ENCODE measurements at places on chromosomes 4 and X.

DNA sequence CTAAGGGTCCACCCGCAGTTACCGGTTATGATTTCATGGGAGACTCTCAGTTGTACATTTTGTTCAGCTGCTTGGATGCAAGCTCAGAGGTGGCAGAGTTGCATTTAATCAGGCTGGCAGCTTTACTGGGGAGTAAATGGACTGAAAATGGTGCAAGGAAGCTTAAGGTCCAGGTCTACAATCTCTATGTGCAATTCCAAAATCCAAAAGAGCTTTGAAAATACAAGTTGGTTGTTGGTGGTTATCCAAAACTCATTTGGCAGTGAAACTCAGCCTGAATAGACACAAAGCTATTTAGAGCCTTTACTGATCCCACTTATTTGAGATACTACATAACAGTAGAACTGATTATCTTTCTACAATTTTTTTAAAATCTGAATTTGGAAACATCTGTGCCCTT lies 11.8 kb upstream of the ZFP42 start:
- no peak overlapping the region for H3K4me3 ChIP-seq
- no peaks in the 10 kb centered on the region for H3K27me3 ChIP-seq
- H3K4me1 ChIP-seq: no peaks in the 10 kb centered on the region
- no peaks in the 10 kb centered on the region for H3K36me3 ChIP-seq
- H3K27ac ChIP-seq: no peak overlapping the region
- no peak for DNase-seq

- H3K27ac ChIP-seq: no peak overlapping the region
- H3K27me3 ChIP-seq: no peaks in the 10 kb centered on the region
- no peaks in the 10 kb centered on the region for H3K4me1 ChIP-seq
- H3K36me3 ChIP-seq: no peaks in the 10 kb centered on the region
- H3K4me3 ChIP-seq: no peak overlapping the region
Observed at GRCh38 chrX:9532349-9532748, 67.5 kb downstream of the TBL1X start.

- DNase-seq: no peak
- no peaks in the 10 kb centered on the region for H3K4me1 ChIP-seq
Observed at GRCh38 chrX:130543603-130544325, 142.0 kb downstream of the RBMX2 start.

- H3K27ac ChIP-seq: no peak overlapping the region
- H3K36me3 ChIP-seq: no peaks in the 10 kb centered on the region
- no peaks in the 10 kb centered on the region for H3K27me3 ChIP-seq
- DNase-seq: no peak
- no peak overlapping the region for H3K4me3 ChIP-seq
- no peaks in the 10 kb centered on the region for H3K4me1 ChIP-seq
Observed at GRCh38 chr4:144584428-144584827, 61.5 kb upstream of the HHIP start.

DNA sequence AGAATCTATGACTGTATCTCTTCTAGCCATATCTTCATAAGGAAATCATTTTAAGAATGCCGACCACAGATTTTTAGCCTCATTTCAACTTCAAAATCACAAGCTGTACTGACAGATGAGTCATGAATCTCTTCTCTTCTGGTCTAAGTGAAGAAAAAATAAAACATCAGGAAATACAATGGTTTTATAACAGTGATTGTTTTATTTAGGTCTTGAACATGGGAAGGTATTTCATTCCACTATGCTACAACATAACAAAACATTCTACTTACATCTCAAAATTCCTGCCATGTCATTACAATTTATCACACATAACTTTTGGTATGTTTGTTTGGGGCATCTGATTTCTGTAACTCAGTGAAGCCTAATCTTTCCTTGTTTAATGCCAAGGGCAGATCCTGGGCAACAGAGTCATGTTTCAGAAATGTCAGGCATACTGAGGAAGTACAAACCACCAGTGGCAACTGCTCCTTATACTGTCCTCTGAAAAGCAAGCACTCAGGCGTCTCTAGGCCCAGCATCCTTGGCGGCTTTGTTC lies 325.0 kb downstream of the PDHA2 start:
- H3K27ac ChIP-seq: no peak overlapping the region
- no peaks in the 10 kb centered on the region for H3K4me1 ChIP-seq
- H3K4me3 ChIP-seq: no peak overlapping the region
- no peaks in the 10 kb centered on the region for H3K36me3 ChIP-seq
- DNase-seq: no peak
- no peaks in the 10 kb centered on the region for H3K27me3 ChIP-seq

GRCh38 chr4:181281451-181281850 lies 961.8 kb upstream of the TENM3 start:
- no peak for DNase-seq
- no peaks in the 10 kb centered on the region for H3K27me3 ChIP-seq
- H3K36me3 ChIP-seq: no peaks in the 10 kb centered on the region
- H3K27ac ChIP-seq: no peak overlapping the region
- no peaks in the 10 kb centered on the region for H3K4me1 ChIP-seq

DNA sequence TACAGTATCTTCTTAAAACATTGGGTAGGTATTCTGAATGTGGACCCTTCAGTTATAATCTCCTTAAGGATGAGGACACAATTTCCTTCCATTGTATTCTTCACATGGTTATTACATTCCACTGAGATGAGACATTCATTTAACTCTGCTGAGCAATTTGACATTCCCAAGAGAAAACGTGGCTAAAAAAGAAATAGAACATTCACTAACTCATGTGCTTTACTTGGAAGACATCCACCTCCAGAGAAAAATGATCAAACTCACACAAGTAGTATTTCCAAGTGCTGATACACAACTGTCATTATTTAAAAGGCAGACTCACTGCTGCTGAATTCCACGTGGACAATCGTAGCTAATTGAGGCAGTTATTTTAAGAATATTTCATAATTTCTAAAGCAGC lies 227.9 kb upstream of the ANKRD50 start:
- H3K4me1 ChIP-seq: peaks cover 25% of the 10 kb centered on the region
- H3K27me3 ChIP-seq: no peaks in the 10 kb centered on the region
- H3K4me3 ChIP-seq: no peak overlapping the region
- DNase-seq: no peak

DNA sequence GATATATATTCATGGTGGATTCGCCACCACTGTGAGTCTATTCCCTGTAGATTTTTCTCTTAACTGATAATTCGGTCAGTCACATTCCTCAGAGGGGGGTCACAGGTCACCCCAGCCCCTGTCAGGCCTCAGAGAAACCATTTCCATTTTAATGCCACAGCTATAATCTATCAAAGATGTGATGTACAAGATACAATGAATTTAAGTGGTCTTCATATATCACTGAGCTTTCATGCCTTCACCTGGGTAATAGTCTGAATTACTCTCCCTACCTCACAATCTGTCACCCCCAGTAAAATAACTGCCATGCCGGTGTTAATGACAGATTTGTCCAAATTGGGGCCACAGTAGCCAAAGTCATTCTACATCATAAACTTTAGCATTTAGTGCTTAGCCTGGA lies 64.7 kb downstream of the NKX6-1 start:
- no peaks in the 10 kb centered on the region for H3K27me3 ChIP-seq
- H3K4me3 ChIP-seq: no peak overlapping the region

- no peak overlapping the region for H3K4me3 ChIP-seq
- no peaks in the 10 kb centered on the region for H3K36me3 ChIP-seq
- H3K27ac ChIP-seq: no peak overlapping the region
Observed at GRCh38 chr4:8919651-8920288, 48.1 kb upstream of the HMX1 start.

GRCh38 chr4:120498678-120499077 lies 423.8 kb downstream of the PRDM5 start:
- no peaks in the 10 kb centered on the region for H3K27me3 ChIP-seq
- H3K4me1 ChIP-seq: no peaks in the 10 kb centered on the region
- no peak overlapping the region for H3K4me3 ChIP-seq
- H3K27ac ChIP-seq: no peak overlapping the region

- no peaks in the 10 kb centered on the region for H3K4me1 ChIP-seq
- no peak overlapping the region for H3K27ac ChIP-seq
- no peak for DNase-seq
Observed at GRCh38 chrX:50536955-50537354, 66.3 kb upstream of the DGKK start.

GRCh38 chrX:48505481-48505880 lies 3.3 kb upstream of the PORCN start:
- no peak for DNase-seq
- H3K36me3 ChIP-seq: no peaks in the 10 kb centered on the region
- H3K27ac ChIP-seq: no peak overlapping the region
- H3K4me3 ChIP-seq: no peak overlapping the region
- H3K4me1 ChIP-seq: no peaks in the 10 kb centered on the region

DNA sequence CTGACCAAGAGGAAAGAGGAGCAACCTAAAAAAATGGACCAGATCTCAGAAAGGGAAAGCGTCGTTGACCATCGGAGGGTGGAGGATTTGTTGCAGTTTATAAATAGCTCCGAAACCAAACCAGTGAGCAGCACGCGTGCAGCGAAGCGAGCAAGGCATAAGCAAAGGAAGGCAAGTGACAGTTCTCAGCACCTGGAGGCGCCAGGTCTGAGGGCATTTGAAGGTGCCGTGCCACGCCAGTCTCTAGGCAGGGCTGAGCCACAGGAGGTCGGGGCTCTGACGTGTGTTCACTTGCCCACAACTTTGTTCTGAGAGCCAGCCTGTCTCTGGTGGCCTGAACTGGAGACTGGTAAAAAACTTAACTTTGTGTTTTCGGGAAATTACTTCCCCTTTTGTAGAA lies 59.7 kb downstream of the TNIP2 start:
- no peak overlapping the region for H3K4me3 ChIP-seq
- no peak for DNase-seq
- no peaks in the 10 kb centered on the region for H3K4me1 ChIP-seq
- no peak overlapping the region for H3K27ac ChIP-seq
- H3K36me3 ChIP-seq: peaks cover 78% of the 10 kb centered on the region

- H3K27ac ChIP-seq: no peak overlapping the region
- H3K36me3 ChIP-seq: no peaks in the 10 kb centered on the region
- H3K4me1 ChIP-seq: no peaks in the 10 kb centered on the region
Observed at GRCh38 chr4:97912156-97912555, 231.1 kb downstream of the STPG2 start.

GRCh38 chrX:39896951-39897740 lies 200.6 kb downstream of the BCOR start:
- H3K36me3 ChIP-seq: no peaks in the 10 kb centered on the region
- H3K4me3 ChIP-seq: no peak overlapping the region
- no peak overlapping the region for H3K27ac ChIP-seq
- DNase-seq: no peak
- no peaks in the 10 kb centered on the region for H3K4me1 ChIP-seq

DNA sequence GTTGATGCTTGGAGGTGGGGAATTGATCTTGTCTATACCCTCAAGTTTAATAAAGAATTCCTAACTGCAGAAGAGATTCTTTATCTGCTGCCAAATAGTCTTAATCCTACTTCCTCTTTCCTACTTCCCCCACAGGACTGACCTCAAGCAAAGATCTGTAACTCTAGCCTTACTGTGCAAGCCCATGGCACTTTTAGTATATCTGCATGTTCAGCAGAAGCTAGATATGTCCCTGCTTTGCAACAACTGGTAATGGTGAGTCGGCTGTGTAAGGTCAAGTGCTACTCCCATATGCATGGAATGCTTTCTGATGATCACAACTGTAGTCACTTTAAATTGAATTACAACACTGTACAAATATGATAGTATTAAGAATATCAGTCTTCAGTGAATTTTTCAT lies 26.3 kb upstream of the PDS5A start:
- no peak overlapping the region for H3K27ac ChIP-seq
- H3K4me3 ChIP-seq: no peak overlapping the region
- no peaks in the 10 kb centered on the region for H3K4me1 ChIP-seq
- no peak for DNase-seq
- no peaks in the 10 kb centered on the region for H3K27me3 ChIP-seq

- no peak overlapping the region for H3K27ac ChIP-seq
- DNase-seq: no peak
- no peaks in the 10 kb centered on the region for H3K27me3 ChIP-seq
Observed at GRCh38 chr4:112736718-112737135, 99.8 kb downstream of the LARP7 start.

- no peaks in the 10 kb centered on the region for H3K4me1 ChIP-seq
- H3K4me3 ChIP-seq: no peak overlapping the region
- no peak for DNase-seq
- H3K27me3 ChIP-seq: no peaks in the 10 kb centered on the region
- no peak overlapping the region for H3K27ac ChIP-seq
Observed at GRCh38 chr4:25818876-25819275, 43.9 kb downstream of the SEL1L3 start.

- no peak overlapping the region for H3K27ac ChIP-seq
- H3K36me3 ChIP-seq: no peaks in the 10 kb centered on the region
- no peaks in the 10 kb centered on the region for H3K27me3 ChIP-seq
- H3K4me3 ChIP-seq: no peak overlapping the region
- H3K4me1 ChIP-seq: no peaks in the 10 kb centered on the region
Observed at GRCh38 chrX:40006106-40007017, 91.4 kb downstream of the BCOR start.

- H3K4me3 ChIP-seq: no peak overlapping the region
- DNase-seq: no peak
- H3K36me3 ChIP-seq: no peaks in the 10 kb centered on the region
- no peak overlapping the region for H3K27ac ChIP-seq
- no peaks in the 10 kb centered on the region for H3K4me1 ChIP-seq
- no peaks in the 10 kb centered on the region for H3K27me3 ChIP-seq
Observed at GRCh38 chrX:130805903-130806302, 97.1 kb downstream of the ENOX2 start.

GRCh38 chr4:112511093-112511802 lies 4.7 kb downstream of the NEUROG2 start:
- H3K27me3 ChIP-seq: peaks cover 15% of the 10 kb centered on the region
- DNase-seq: no peak
- H3K27ac ChIP-seq: no peak overlapping the region
- H3K4me1 ChIP-seq: no peaks in the 10 kb centered on the region
- H3K36me3 ChIP-seq: no peaks in the 10 kb centered on the region

DNA sequence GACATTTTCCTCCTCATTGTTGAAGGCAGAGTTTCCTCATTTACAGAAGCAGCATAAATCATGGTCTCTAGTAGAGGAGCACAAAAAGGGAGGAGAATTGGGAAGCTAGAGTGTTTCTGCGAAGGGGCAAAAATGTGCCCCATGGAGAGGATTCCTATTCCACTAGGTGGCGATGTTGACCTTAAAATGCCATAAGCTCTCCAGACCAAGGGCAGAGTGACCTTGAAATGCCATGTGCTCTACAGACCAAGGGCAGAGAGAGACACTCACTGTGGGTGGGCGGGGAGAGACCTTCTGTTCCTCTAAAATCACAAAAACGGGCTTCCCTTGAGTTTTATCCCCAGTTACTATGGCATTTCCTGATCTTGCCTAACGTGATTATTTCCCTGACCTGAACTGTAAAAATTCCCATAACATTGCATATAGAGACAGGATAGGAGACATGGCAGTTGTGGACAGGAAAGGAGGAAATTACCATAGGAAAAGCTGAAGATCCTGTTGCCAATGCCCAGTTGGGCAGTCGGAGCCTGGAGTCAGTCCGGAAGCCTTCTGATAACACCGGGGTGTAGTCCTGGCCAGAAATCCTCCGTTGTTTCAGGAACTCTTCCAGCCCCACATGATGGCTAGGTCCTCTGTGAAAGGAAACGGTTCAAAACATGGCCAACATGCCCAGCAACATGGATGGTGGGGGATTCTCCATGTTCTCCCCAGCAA lies 567.7 kb downstream of the MAGEB5 start:
- no peak overlapping the region for H3K4me3 ChIP-seq
- peaks cover 9% of the 10 kb centered on the region for H3K27me3 ChIP-seq
- H3K27ac ChIP-seq: no peak overlapping the region

GRCh38 chrX:46587158-46587557 lies 13.6 kb downstream of the CHST7 start:
- DNase-seq: no peak
- H3K4me3 ChIP-seq: no peak overlapping the region
- no peaks in the 10 kb centered on the region for H3K4me1 ChIP-seq
- no peaks in the 10 kb centered on the region for H3K27me3 ChIP-seq

- H3K27me3 ChIP-seq: no peaks in the 10 kb centered on the region
- DNase-seq: no peak
- no peak overlapping the region for H3K4me3 ChIP-seq
- H3K4me1 ChIP-seq: peaks cover 28% of the 10 kb centered on the region
- H3K36me3 ChIP-seq: no peaks in the 10 kb centered on the region
Observed at GRCh38 chr4:71232056-71232430, 106.8 kb upstream of the SLC4A4 start.
